ENCODE measurements at places on chromosomes 16 and 17. TPM values are rescaled to one million over a fixed set of nuclear protein-coding genes. Genes with fewer than 3 reads are reported as not detected.

DNA sequence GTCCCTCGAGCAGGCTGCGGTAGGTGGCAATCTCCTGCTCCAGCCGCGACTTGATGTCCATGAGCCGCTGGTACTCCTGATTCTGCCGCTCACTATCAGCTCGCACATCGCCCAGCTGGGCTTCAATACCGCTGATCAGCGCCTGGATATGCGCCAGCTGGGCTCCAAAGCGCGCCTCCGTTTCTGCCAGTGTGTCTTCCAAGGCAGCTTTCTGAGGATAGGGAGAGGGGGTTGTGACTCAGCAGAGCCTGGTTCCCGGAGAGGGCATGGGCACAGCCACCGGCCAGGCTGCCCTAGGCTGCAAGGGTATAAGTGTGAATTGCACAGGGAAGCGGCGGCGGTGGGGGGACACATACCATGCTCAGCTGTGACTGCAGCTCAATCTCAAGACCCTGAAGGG is 4.3 kb downstream of the KRT19 start:
- DNase-seq = no peak

The KRT33B gene
- total RNA-seq = not detected

DNA sequence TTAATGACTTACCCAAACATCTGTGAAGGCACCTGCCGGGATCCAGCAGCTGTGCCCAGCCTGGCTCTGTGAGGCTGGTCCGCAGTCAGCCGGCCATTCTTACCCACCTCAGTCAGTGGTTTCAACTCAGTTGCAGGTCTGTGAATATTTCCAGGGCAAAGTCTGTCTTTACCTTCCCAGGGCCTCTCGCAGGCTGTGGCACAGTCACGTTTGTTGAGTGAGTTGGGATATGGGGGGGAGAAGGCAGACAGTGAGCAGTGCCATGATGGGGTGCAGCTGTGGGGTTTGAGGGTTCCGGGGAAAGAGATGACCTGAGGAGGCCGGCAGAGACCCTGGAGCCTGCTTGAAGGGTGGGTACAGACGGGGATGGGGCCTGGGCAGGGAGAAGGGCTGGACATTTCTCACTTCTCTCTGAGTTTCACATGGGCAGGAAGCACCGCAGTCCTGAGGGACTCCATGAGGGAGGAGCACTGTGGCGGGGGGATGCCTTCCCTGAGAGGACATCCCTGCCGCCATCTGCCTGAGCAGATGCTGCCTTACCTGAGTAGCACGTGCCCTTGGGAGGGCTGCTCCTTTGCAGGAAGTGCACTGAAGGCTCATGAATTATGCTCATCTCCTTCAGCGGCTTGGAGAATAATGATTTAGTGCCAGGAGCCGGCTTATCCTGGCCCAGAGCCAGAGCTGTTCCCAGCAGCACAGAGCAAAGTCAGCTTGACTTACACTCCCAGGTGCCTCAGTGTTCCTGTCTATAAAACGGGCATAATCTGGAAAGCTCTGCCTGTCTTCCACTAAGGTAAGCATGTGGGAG is 48.1 kb downstream of the KSR1 start:
- no peak for DNase-seq

The SMTNL2 gene
- total RNA-seq = not detected

DNA sequence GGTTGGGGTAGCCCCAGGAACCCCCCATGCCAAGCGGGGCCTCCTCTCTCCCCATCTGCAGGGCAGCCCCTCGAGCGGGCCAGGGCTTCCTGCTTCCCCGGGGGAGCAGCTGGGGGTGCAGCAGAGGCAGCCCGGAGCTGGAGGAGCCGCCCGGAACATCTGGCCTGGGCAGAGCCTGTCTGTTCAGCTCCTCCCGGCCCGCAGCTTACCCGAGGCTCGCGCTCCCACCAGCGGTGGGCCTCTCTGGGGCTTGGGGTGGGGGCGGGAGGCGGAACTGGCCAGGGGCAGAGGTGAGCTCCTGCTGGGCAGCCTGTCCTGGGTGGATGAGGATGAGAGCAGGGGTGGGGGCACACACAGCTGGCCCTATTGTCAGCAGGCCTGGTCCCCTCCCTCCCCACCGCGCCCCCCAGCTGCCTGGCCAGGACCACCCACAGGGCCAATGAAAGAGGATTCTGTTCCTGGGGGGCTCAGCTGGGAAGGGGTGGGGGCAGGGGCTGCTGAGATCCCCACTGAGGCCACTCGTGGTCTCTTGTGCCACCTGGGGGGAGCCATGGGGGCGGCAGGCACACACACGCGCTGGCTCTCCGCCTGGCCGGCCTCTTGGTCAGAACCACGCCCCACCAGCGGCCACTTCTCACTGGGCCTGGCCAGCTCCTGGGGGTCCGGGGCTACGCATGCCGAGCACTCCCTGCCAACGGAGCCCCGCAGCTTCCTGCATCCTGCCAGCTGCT is 34.7 kb downstream of the BAHCC1 start:
- peak; percentile 68 for DNase-seq

DNA sequence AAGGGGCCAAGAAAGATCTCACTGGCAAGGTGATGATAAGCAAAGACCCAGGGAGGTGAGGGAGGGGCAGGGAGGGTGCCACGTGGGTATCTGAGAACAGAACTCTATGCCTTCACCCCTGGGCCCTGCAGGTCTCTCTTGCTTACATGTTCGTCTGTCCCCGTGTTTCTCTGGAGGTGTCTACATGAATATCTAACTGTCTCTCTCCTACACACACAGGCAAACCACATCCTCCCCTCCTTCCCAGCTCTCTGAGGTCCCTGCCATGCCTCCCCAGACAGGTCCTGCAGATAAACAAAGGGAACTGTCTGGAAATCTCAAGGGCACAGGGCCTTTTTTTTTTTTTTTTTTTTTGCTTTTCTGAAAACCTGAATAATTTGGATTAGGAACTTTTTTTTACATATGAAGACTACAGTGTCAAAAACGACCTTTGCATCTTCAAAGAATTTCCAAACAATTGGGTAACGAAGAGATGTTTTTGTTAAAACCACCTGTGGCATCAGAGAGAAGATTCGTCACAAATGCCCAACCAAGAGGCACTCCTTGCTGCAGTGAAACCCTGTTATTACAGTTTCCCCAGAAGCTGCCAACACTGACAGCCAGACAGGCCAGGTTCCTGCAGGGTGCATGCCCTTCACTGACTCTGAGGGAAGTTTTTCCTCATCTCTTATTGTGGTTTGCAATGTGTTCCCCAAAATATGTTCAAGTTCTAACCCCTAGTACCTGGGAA is 17.8 kb downstream of the PLLP start:
- peak; percentile 21 for DNase-seq

DNA sequence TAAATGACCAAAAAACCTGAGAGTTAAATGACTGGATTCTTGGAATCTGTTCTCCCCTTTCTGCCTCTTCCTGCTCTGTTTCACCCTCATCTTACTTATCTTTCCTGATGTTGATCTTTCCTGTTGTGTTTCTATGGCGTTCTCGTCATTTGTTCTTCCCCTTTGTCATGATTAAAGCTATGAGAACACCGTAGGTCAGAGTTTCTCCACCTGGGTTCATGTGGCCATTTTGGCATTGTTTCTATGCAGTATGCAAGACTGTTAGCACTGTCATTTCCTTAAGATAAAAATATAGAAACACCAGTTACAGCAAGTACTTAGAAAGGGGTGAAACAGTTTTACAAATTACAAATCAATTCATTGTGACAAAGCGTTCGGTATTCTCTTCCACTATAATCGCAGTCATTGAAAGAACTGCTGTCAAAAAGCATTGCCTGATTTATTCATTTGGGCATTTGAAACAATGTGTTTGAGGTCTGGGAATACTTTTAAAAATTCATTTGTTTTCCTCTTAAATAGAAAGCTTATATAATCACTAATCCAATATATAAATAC is 166.0 kb downstream of the PHKB start:
- no peak for DNase-seq

- no peak for DNase-seq
Measured at GRCh38 chr17:72789711-72790110, 302.8 kb downstream of the SLC39A11 start.

DNA sequence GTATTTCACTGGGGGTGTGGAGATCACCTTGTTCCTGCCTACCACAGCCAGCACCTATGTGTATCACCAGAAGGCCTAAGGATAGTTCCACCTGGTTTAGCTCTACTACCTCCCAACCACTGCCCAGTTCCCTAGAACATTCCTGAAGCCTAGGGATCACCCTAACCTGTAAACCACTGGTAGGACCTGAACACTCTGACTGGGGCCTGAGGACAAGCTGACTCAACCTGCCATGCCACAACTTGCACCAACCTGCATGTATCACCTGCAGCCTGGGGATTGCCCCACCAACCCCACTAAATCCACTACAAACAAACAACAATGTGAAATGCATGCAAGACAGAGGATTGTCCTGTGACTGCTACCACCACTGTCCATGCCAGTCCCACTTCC is 128.1 kb downstream of the KIF2B start:
- no peak for DNase-seq

The AIPL1 gene
- not detected for total RNA-seq

DNA sequence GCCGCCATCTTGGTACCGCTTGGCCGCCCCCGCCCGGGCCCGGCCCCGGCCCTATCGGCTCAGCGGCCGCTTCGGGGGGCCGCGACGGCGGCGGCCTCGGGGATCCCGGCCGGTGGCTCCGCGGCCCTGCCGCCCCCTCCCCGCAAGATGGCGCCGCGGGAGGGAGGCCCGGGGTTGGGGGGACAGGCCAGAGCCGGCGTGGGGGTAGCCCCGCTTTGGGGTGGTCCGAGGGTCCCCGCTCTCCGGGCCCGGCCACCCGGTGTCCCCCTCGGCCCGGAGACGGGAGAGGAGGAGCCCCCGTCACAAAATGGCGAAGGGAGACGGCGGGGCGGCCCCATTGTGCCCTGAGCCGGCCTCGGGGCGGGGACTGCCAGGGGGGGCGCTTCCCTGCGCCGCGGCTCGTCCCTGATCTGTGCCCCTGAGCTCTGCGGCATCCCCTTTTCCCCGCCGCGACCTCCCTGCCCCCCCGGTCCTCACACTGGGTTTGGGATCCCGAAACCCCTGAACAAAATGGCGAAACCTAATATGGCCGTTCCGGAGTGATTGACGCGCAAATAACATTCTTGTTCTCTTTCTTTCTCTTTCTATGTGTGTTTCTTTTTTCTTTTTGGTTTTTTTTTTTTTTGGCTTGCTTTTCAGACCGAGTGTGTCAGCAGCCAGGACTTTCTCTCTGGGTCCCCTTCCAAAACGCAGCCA is 986 bp downstream of the HAPSTR1 start:
- peak; percentile 35 for DNase-seq

- no peak for DNase-seq
Measured at GRCh38 chr17:68424861-68425260, 32.4 kb downstream of the WIPI1 start.

DNA sequence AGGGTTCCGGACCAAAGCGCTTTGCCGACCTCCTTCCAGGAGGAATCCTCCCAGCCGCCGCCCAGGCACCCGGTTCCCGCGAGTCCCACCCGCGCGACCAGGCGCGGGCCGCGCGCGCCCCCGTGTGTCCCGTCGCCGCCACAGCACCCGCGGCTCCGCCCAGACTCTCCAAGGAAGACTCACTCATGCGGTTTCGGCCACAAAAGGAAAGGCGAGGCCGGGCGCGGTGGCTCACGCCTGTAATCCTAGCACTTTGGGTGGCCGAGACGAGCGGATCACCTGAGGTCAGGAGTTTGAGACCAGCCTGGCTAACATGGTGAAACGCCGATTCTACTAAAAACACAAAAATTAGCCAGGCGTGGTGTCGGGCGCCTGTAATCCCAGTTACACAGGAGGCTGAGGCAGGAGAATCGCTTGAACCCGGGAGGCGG is 3.5 kb upstream of the PKMYT1 start:
- peak; percentile 88 for DNase-seq

The WFDC1 gene
- total RNA-seq = 0.30 TPM

DNA sequence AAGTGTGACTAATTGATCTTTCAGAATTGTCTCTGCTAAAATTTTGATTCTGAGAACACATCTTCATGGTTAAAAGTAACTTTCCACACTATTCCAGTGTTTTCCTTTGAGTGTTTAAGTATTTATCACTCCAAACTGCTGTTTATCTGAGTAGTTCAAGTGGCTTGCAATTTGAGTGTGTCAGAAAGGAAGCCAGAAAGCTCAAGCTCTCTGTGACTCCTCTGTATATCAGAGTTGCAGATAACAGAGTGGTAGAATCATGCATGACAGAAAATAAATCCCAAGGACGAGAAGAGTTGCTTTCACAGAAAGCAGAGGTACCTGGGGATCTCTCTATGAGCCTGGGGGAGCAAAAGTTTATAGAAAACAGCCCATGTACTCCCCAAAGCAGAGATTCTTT is 130.0 kb downstream of the CYB561 start:
- no peak for DNase-seq

DNA sequence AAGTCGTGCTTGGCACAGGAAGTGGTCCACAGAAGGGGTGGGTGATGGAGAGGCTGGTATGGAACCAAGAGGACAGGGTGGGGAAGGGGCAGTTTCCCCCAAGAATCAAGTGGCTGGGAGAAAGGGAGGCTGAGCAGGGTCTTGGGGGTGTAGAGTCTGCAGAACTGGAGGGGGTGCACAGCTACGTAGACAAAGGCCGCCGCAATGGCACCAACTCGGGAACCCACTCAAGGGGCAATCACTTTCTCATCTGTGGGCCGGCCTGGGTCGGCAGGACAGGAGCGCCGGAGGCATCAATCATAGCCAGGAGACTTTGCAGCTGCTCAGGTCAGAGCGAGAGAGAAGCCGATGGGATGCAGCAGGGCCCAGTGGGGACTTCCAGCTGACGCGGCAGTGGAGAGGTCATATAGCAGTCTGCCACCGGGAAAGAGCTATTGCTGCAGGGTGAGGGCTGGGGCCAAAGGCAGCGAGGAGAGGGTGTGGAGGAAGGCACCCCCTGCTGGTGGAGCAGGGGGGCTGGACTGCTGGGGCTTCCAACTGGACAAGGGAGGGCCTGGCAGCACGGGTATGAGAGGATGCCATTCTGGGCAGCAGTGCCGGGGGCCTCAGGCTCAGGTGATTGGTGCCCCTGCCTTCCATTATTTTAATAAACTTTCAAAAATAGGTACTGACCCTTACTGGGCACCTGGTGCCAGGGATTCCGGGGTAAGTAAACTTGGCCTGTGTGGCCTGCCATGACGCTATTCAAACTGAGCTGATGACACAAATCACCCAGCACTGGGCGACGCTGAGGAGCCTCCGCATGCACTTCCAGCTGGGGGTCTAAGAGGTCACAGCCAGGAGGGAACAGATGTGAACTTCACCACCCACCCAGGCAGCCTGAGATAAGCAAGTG is 52.5 kb upstream of the MTSS2 start:
- peak; percentile 43 for DNase-seq

DNA sequence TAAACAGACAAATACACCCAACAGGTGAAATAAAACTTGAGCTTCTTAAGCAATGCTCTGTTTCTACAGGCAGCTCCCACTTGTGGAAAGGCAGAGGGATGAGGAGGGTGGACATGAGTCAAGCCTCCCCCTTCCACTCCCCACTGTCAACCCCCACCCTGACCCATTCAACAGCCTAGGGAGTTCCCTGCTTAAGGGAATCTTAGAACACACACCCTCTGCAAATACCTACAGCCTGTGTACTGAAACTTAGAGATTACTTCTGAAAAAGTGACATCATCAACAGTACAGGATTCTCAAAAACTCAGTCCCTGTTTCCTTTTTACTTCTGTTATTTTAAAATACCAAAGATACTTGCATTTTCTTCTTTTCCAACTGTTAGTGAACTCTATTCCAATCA is 345.4 kb downstream of the SOX9 start:
- peak; percentile 81 for DNase-seq

All from Daoy (cell line).